ENCODE measurements at places on chromosomes 2 and 18.

DNA sequence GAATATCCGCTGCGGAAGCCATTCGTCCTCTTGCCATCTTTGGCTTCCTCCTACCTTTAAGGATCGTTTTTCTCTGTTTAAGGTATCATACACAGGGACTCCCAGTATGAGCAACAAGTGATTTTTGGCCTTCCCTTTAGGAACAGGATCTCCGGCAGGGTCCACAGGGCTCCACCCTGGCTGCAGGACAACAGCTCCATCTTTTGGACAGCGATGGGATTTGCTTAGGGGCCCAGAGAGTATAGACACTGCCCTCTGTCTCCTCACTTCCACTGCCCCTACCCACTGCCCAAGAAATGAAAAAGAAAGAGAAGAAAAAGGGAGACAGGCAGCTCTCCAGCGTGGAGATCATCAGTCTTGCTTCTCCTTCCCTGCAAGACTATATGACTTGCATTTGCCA lies 224.5 kb downstream of the UXS1 start:
- DNase-seq: no peak

DNA sequence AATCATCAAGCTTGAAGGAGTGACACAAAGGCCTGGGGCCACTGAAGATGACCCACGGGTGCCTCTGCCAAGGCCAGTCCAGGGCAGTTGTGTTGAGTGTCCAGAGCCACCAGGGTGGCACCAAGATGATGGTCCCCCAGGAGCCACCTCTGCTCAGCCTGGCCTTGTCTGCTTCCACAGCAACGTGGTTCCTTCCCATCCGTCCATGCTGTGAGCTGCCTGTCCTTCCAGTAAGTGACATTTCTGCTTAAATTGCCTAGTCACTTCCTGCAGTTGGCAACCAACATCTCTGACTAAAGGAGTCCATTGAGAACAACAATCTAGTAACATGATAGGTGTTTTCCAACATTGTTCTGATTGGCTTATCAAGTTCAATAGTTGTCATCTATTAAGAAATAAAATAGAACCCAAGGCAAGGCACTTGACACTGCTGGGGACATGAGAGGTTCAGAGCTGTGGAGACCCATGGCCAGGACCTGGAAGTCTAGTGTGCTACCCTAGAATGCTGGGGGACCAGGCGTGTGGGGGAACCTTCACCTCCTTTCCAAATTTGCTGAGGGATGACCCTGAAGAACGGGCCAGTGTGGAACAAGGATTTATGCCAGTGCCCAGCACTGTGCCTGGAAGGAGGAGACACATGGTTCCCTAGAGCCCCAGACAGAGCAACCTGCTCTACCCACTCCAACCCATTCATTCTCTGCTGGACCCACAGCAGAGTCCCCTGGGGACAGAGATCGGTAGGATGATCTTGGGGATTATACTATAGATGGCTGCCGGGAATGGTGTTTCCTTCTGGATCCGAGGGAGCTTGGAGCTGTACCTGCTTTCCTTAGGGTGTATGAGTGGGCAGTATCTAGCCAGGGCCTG lies 98.9 kb upstream of the EPC2 start:
- DNase-seq: no peak

DNA sequence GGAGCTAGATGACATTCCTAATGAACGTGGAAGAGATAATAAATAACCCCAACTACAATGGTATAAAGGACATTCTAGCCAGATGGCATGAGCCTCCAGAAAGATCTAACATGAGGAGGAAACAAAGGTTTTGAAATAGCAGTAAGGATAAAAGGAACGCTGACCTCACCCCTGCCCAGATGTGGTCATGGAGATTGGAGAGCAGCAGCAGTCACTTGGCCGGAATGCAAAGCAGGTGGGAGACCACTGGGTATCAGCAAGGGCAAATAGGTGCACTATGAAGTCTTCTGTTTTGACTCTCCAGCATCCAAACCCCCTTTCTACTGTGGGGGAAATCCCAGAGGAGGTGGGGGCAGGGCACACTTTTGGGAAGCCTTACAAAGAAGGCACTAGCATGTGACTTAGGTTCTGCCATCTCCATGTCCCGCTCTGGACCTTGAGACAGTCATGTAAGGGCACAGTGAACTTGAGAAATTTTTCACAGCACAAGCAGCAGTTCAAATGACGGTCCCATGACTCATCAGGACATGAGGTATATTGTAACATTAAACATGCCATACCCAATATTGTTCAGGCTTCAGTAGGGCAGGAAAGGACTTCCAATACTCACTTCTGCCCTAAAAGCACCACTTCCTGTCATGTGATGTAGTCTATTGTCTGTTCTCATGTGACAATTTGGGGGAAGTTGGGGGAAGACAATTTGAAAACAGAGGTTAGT lies 55.2 kb downstream of the METTL4 start:
- no peak for DNase-seq

- no peak for DNase-seq
These were observed 807.2 kb downstream of the LRP1B start for GRCh38 chr2:141323571-141323970.

- DNase-seq: no peak
These were observed 5.5 kb downstream of the DSG4 start for GRCh38 chr18:31382107-31382506.

GRCh38 chr2:136029149-136029548 lies 43.7 kb upstream of the DARS1 start:
- no peak for DNase-seq

- no peak for DNase-seq
These were observed 27.9 kb upstream of the FHL2 start for GRCh38 chr2:105426626-105427292.

DNA sequence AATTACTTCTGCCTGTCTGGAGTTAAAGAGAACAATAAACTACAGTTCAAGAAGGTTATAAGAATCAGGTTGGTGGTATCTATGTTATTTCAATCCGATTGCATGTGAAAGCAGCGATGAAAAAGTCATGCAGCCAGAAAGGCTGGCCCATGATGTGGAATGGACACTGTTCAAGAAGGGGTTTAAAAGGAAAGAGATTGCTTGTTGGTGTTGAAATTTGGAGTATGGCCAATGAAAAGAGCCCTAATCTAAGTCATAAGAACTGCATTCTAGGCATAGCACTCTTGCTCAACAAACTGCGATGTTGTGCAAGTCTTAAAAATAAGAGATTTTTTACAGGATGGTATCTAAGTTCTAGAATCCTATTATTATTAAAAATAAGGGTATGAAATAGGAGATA lies 61.3 kb downstream of the EFEMP1 start:
- no peak for DNase-seq

- no peak for DNase-seq
These were observed 90.0 kb downstream of the VAPA start for GRCh38 chr18:10003866-10004265.

GRCh38 chr2:134933732-134934131 lies 15.1 kb downstream of the CCNT2 start:
- DNase-seq: no peak
